ENCODE measurements at places on chromosomes 12 and 14.

DNA sequence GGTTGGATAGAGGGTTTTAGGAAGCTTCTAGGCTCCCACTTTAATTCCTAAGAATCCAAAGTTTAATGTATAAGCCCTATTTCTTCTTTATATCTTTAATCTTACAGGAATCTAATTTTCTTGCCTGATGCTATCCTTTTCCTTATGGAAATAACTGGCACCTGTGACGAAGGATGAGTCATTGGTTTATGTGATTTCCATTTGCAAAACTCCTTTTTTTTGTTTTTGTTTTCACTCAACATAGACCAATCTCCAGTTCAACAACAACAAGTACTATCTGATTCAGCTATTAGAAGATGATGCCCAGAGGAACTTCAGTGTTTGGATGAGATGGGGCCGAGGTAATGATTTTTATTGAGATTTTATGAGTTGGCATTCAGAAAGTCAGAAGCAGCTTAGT, 6.8 kb downstream of the PARP2 start:
- DNase-seq: no peak

DNA sequence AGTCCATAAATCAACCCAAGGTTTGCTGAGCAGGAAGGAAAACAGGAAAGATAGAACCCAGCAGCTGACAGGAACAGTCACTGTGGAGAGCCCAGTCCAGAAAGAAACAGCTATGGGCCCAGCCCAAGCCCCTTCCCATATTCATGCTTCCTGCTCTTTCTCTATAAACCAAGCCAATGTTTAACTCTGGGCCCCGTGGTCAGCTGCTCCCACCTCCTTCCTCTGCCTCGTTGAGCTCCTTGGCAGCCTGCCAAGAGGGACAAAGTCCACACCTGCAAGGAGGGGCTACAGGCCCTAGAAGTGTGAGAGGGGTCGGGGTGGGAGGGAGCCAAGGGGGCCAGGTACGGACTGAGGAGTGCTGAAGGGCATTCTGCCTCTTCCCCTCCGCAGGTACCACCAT, 10.0 kb downstream of the SLC6A13 start:
- no peak for DNase-seq

GRCh38 chr12:29066011-29066588, 83.0 kb upstream of the FAR2 start:
- no peak for DNase-seq

- DNase-seq: no peak
Measured at GRCh38 chr12:1795221-1795784, 25.1 kb upstream of the LRTM2 start.

- no peak for DNase-seq
Measured at GRCh38 chr12:94990222-94990621, 13.3 kb downstream of the NDUFA12 start.

DNA sequence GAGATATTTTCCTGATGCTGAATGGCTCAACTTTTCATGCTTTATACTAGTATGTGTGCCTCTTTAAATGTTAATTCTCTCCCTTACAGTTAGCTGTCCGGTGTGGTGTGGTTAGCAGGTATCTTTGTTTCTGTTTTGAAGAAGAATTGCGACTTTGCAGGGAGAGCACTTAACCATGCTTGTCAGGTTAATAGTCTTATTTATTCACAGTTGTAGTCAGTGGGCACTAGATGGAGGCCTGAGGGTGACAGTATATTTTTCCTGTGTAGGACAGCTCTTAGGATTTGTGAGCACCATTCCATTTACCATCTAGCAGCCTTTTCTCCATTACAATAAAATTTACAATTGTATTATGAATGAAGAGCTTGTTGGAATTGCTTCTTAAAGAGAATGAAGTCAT, 34.9 kb downstream of the PDE3A start:
- no peak for DNase-seq

- no peak for DNase-seq
Measured at GRCh38 chr14:106493962-106494823, 967.8 kb downstream of the TMEM121 start.

GRCh38 chr12:20695232-20695631, at the start of gene SLCO1C1:
Gene SLCO1C1 (plus strand): TSS chr12:20695332. CDS start chr12:20699577, 4,245 bp downstream.
- DNase-seq: no peak

- DNase-seq: no peak
Measured at GRCh38 chr12:119621878-119622277, 28.3 kb downstream of the TMEM233 start.

GRCh38 chr14:56858422-56858821, 48.1 kb upstream of the OTX2 start:
- no peak for DNase-seq

GRCh38 chr12:92552412-92553108, 150.2 kb upstream of the PLEKHG7 start:
- no peak for DNase-seq

Measured in stimulated activated CD8-positive, alpha-beta memory T cell treated with anti-CD3 and anti-CD28 coated beads, Interleukin-15, amount 100 ng/mL, for 4 hours (primary cell).